ENCODE measurements at places on chromosomes 16 and 17.

- DNase-seq: no peak
These were observed 54.3 kb upstream of the RBFOX3 start for GRCh38 chr17:79664930-79665737.

- DNase-seq: peak; percentile 97
These were observed 31.9 kb downstream of the NMT1 start for GRCh38 chr17:45092911-45093430.

DNA sequence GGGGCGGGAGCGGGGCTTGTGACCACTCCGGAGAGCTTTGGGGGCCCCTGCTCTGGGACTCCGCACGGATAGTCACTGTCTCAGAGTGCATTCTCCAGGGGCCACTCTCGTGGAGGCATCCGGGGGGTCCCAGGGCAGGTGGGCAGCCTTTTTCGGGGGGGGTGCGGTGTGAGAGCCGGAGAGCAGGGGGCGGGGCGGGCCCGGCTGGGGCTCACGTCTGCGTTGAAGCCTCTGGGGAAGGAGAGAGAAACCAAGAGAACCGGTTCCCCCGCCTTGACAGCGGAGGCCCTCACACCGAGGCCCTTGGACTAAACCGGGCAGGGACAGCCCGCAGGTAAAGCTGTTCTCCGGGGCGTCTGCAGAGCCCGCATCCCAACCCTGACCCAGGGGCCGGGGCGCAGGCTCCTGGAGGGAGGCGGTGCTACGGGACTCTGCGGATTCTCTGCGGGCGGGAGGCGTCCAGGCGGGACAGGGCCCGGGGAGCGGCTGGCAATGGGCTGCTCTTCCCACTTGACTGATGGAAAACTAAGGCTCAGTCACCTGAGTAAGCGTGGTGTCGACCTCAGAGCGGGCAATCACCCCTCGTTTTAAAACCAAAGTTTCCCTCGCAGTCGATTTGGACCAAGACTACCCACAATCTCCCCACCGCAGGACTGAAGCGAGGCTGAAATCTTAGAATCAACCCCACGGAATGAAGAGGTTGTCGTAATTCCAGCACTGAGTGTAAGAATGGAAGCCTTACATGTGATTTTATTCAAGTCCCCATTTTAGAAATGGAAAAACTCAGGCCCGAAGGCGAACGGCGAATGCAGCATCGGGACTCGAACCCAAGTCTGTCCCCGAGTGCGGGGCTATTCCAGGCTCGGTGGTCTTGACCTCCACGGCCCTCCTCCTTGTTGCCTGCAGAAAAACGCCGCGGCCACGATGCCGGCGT, 49.6 kb upstream of the AMZ2 start:
- no peak for DNase-seq

DNA sequence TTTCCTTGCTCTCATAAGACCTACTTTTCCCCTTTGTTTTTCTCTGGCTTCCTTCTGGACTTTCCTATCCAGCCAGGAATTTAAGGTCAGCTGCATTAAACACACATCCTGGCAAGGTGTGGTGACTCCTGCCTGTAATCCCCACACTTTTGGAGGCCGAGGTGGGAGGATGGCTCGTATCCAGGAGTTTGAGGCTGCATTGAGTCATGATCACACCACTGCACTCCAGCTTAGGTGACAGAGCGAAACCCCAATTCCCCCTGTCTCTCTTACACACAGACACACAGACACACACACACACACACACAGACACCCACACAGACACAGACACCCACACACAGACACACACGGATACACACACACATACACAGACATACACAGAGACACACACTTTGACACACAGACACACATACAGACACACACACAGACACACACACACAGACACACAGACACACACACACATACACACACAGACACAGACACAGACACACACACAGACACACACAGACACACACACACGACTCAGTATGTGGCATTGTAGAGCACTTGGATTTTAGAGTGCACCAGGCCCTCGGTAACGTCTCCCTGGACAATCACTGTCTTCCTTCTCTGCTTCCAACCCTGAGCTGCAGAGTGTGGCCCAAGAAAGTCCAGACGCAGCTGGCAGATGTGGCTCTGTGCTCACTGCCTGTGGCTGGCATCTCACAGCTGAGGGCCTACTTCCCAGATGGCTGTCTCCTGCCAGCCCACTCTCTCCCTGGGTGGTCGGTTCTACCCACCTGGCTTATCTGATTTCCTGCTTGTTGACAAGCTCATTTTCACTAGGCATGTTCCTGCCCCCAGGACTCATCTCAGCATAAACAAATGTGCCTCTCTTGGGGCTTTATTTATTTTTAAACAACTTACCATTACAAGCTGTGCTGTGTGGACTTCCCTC, 39.0 kb downstream of the NLRP1 start:
- DNase-seq: no peak

GRCh38 chr17:22435231-22435974, 743.1 kb downstream of the KCNJ18 start:
- no peak for DNase-seq

GRCh38 chr17:62109924-62110323, 44.8 kb upstream of the MED13 start:
- no peak for DNase-seq

GRCh38 chr17:7961421-7961820, 29.4 kb downstream of the CNTROB start:
- DNase-seq: no peak

DNA sequence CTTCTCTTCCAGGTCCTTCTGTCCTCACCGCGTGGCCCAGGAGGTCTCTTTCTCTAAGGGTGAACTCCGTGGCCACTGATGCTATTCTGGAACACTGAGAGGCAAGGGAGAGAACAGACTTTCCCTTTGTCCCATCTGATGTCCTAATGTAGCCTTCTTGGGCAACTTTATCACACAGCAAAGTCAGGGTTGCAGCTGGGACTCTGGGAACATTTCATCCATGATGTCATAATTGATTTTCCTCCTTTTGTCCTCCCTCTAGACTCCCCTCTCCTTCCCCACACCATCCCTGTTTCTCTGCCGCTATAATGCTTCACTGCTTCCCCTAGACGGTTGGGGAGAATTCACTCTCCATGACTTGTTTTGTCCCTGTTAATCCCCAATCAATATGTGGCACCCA, 201.0 kb downstream of the SHISA9 start:
- DNase-seq: no peak

DNA sequence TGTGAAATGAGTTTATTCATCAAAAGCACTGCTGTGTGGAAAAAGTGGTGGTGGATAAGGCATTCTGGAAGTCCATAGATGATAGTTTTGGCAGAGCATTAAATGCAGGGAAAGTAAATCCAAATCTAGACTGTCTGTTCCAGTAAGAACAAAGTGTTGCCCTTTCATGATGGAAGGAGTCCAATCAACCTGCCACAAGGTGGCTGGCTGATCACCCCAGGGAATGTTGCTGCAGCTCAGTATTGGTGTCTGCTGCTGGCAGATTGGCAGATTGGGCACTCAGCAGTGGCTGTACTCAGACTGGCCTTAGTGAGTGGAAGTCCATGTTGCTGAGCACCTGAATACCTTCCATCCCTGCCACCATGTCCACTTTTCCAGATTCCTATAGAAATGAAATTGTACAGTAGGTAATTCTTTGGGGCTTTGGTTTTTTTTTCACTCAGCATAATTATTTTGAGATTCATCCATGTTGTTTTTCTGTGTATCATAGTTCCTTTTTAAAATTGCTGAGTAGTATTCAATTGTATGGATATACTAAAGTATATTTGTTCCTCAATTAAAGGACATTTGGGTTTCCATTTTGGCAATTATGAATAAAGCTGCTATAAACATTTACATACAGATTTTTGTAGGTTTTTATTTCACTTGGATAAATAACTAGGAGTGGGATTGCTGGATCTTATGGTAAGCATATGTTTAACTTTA, 14.3 kb downstream of the DYNLL2 start:
- DNase-seq: no peak

DNA sequence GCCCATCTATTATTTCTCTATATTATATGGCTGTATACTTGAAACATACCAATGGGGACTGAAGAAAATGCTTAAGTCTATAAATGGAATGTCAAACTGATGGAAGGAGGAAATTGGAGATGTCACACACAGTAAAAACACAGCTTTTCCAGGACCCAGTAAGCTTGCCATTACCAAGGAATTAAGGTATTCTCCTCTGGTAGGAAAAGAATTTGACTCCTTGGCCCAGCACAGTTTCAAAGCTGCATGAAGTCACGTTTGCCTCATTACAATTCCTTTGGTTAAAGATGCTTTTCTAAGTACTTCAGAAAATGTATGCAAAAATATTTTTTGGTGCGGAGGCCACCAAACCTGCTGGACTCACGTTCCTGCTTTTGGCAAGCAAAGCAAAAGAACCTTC, 48.5 kb downstream of the CDH13 start:
- DNase-seq: peak; percentile 41

GRCh38 chr16:47129755-47130435, 13.8 kb downstream of the NETO2 start:
- no peak for DNase-seq

DNA sequence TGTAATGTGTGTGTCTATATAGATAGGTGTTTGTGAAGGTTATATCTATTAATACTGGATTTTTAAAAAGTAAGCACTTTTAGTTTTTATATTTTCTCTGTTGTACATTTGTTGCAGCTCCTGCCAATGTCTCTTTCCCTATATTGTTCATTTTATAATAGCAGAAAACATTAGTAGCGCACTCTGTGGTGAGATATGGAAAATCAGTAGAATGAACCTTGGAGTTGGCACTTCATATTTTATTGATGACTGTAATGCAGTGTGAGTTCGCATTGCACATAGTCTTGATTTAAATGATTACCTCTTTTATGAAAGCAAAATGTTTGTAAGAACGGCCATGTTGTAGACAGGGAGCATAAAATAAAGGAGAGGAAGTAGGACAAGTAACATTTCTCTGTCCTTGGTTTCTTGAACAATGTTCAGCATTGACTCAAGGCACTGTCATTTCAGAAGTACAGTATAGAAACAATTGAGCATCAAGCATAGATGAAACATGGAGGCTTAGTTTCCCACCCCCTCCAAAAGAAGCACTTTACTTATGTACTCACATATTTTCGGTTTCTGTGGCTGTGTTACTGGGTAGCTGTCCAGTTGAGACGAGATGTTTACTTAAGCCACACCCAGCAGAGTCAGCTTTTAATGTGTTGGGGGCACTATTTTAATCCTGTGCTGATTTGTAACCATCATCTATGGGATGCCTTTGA, 74.0 kb downstream of the TANC2 start:
- DNase-seq: peak; percentile 70

- no peak for DNase-seq
These were observed 705 bp upstream of the CDRT4 start for GRCh38 chr17:15468126-15468525.

GRCh38 chr16:48284772-48285409, 37.6 kb upstream of the ABCC11 start:
- DNase-seq: no peak

- no peak for DNase-seq
These were observed 505.3 kb downstream of the HAPSTR1 start for GRCh38 chr16:9596788-9597187.

DNA sequence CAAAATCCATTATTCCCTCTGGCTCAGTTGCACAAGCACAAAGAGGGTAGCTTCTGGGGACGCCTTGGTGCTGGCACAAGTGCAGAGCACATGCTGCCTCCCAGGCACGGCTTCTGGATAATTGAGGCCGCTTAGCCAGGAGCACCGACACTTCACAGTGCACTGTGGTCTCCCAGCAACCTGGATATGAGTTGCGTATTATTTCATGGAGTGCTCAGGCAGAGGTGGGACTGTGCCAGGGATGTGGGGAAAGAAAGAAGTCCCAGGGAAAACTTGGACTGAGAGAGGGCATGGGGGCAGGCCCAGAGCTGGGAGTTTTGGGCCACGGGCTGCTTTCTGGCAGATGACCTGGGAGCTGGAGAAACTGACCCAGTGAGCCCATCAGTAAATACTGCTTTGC, 37.5 kb downstream of the MPRIP start:
- no peak for DNase-seq

DNA sequence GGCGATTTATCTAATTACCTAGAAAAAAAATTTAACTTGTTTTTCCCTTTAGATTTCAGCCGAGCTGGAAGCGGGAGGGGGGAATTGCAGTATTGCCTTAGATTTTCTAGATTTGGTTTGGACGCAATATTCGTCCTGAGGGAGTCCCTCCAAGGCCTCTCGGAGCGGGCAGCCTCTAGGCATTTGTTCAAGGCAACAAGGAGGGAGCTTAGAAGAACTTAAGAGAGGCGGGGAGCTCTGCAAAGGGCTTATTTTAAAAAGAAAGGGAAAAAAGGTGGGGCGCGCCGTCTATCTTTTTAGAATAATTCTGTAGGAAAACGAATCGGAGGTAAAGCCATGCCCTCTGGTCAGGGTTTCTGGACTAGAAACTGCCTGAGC, 407 bp upstream of the TMEM94 start:
- no peak for DNase-seq

GRCh38 chr16:2278272-2278608, 10.3 kb upstream of the RNPS1 start:
- no peak for DNase-seq

DNA sequence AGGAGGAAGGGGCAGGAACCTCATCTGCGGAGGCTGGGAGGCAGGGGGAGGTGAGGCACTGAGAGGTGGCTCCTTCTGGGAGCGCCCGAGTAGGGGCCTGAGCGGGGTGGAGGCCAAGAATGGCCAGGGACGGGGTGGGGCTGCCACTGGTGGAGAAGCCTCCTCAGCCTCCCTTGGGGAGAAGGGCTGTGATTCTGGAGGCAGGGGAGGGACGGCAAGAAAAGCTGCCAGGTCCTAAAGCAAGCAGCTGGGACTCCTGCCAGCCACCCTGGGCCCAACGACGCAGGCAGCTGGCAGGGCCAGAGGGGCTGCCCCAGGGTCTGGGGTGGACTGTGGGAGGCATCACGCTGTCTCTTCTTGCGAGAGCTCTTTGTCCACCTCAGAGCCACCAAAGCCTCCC, 12.7 kb upstream of the MLKL start:
- no peak for DNase-seq

DNA sequence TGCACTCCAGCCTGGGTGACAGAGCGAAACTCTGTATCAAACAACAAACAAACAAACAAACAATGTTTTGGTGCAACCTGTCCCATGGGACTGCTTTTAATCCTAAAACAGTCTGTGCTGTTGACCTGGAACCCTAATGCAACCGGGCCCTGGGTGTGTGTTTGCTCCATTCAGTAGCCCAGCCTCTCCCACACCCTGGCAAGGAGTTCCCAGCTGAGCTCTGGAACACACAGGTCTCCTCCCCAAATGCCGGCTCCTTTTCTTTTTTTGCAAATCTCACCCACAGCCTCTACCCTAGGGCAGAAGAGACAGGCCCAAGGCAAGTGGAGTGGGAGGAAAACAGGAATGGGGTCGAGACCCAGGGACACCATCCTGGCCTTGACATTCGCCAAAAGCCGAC, 29.8 kb upstream of the RASD1 start:
- no peak for DNase-seq

GRCh38 chr17:80692931-80693467, 148.4 kb downstream of the RPTOR start:
- DNase-seq: no peak

GRCh38 chr16:80923356-80923755, 83.3 kb downstream of the CMC2 start:
- no peak for DNase-seq

DNA sequence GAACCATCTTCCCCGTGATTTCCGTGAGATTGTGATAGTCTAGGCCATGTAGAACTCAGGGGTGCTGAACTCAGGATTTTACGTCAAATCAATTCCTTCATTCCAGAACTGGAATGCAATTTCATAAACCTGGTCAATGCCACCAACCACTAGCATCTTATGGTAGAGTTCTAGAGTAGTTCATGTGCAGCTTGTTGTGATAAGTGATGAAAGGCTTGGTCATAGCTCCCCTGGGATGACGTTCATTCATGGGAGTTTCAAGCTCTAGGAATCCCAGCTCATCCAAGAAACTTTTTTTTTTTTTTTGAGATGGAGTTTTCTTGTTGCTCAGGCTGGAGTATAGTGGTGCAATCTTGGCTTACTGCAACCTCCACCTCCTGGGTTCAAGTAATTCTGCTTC, 3.7 kb upstream of the DPEP2 start:
- DNase-seq: no peak
